ENCODE measurements at places on chromosomes 7 and 10.

DNA sequence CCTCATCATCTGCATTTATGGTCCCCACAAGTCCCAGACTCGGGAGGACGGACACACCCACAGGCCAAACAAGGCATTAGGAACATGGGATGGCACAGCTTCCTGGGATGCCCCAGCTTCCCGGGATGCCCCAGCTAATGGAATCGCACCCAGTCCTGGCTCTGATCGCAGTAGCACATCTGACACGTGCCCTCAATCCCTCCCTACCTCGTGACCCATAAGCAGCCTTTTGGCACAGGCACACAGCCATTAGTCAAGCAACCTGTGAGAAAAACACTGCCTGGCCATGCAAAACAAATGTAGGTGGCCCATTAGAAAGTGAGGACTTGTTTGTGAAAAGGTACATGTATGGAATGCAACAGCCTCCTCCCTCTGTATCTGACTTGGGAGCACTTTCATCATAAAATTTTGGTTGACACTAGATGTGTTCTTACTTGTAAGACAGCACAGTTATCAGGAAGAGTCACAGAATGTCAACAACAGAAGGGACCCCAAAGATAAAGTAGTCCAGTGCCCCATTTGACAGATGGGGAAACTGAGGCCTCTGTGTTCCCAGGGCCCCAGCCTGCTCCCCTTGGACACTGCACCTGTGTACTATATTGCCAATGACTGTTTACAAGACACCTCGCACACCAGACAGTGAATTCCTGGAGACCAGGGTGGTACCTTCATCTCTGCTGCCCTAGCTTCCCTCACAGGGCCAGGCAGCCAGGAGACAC, 34.4 kb downstream of the DLG5 start:
- DNase-seq, result no peak

DNA sequence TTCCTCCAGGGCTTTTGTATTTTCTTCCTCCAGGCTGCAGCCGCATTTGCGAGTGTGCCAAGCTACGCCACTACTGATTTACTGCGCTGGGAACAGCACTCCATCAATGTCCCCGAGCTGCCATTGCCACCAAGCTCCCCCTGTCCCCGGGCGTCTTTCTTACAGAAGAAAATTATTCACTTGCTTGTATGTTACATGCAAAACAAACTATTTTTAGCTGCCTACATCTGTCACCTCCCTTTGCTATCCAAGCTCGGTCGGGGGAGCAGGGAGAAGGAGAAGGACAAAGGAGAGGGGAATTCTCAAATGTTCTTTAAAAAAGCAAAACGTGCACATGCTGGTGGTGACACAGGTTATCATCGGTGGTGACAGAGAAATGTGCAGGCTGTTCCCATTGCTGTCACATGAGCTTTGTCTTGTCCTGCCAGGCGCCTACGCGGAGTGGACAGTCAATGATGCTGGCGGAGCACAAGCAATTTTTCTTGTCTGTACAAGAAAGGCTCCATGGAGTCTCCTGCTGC, 93.1 kb downstream of the ADARB2 start:
- no peak for DNase-seq

DNA sequence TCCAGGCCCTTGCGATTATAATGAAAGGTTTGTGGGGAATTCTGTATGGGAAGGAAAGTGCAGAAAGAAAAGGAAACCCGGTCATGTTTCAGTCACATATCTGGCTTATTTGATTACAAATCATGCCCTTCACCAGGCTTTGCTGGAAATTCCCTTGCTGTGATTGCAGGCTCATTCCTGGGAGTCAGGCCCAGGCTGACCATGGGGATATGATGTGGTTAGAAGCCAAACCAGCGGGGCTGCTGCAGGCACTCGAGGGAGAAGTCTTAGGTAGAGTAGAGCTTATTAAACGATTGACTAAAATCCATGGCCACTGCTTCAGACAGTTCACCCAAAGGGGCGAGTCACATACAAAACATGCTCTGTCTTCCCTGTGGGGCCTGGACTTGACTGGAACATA, 16.2 kb downstream of the PKD1L1 start:
- no peak for DNase-seq

DNA sequence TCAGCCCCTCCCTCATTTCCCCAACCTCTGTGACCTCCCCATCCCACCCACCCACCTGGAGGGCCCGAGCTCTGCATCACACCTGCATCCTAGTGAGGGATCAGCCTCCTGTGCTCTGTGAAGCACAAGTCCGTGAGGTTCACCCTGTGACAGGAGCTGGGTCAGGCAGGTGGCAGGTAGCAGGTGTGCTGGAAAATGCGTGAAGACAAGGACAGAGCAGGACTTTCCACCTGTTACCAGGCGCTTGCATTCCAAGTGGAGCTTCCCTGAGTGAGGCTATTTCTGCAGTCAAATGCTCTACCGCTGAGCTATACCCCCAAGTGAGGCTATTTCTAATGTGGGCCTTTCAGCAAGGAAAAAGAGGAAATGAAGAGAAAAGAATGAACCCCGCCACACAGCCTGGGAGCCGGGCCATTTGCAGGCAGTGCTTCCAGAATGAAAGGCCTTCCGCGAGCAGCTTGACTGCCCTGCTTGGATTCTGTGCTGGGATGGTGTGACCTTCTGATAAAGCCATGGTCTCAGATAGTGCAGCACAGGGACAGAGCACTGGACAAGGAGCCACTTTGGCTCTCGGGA, 13.3 kb upstream of the CPXM2 start:
- DNase-seq, result no peak

DNA sequence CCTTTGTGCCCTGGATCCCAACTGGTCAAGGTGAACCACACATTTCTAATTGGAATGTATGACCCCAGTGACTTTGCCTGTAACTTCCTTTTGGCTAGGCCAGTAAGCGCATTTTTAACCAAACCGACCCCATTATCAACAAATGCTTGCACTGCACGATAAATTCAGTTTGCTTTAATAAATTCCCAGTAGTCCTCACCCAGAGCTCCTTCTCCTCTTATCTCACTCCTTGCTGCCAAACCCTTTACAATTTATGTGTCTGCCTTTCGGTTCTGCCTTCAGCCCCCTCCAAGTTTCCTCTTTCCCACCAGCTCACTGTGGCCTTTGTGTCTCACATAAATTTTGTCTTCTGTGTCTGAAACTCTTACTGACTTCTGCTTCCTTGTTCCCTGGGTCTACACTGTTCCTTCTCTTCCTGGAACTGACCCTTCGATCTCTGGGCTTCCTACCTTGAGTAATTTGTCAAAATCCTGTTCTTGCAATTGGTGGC, 59.0 kb downstream of the TBXAS1 start:
- DNase-seq, result no peak

DNA sequence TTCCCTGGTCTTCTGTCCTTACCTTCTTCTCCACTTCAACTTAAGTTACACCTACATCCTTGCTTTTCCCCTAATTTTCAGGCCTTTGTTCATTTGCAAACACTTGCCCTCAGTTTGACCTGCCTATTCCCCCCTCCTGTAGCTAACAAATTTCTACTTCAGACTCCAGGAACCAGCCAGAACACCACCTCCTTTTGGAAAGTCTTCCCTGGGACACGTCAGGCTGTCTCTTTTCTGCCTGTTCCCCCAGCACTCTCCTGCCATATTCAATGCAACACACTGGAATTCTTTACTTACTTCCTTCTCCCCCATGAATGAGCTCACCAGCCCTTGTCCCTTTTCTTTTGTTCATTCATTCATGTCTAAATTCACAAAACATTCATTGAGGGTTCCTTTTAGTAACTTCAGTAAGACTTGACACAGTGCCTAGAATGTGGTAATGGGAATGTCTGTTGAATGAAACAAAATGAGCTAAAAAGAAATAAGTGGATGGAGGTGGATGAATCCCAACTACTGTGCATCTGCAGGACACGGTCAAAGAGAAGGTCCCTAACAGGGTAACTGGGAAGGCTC, 478.0 kb downstream of the KCNMA1 start:
- DNase-seq, result no peak

- DNase-seq, result no peak
Measured at GRCh38 chr7:95330204-95330960, 6.0 kb upstream of the PON1 start.

DNA sequence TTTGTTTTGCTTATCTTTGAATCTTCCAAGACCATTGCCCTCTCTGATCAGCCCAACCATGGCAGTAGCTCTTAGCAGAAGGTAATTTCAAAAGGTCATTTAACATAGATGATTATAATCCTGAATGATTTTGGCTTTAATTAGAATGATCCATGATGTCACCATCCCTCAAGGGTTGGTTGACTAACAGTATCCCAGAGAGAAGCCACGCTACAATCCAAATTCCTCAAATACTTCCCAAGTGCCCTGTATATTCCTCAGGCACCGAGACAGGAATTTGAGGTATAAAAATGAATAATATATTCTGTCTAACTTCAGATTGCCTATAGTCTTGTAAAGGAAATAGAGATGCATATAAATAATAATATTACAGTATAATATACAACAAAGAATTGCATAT, 42.1 kb upstream of the TMEM196 start:
- no peak for DNase-seq

DNA sequence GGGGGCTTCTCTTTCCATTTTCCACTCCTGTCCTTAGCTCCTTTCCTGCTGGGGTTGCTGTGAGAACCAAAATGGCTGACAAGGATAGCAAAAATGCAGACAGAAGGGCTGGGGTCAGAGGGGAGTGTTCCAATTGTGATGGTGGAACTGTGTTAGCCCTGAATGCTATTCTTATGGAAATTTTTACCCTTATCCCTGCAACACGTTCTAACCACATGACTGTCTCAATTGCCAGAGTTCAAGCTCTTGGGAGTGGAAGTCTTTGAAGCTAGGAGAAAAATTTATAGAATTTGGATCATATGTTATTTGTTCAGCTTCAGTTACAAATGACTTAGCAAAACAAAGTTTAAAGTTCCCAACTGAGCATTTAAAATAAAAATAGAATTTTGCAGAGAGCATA, 134.1 kb downstream of the ADCYAP1R1 start:
- DNase-seq, result no peak

GRCh38 chr7:151083824-151084160, 499 bp upstream of the TMUB1 start:
- no peak for DNase-seq

DNA sequence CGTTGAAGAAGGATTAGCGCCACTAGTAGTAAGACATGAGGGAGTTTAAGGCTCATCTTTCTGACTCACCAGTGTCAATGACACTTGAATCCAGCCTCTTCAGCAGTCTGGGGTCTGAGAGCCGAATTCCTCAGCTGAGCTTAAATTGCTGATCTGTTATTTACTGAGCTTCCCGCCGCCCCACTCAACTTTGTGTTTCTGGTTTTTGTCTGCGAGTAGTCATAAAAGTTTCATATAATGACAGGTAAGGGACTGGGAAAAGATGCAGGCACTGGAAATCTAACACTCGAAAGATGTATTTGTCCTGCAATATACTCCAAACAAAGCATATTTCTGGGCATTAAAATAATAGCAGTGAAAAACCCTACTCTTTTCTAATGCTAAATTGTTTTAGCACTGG, 51.2 kb upstream of the RELN start:
- no peak for DNase-seq

GRCh38 chr7:36141850-36142249, 11.2 kb upstream of the EEPD1 start:
- DNase-seq, result no peak

DNA sequence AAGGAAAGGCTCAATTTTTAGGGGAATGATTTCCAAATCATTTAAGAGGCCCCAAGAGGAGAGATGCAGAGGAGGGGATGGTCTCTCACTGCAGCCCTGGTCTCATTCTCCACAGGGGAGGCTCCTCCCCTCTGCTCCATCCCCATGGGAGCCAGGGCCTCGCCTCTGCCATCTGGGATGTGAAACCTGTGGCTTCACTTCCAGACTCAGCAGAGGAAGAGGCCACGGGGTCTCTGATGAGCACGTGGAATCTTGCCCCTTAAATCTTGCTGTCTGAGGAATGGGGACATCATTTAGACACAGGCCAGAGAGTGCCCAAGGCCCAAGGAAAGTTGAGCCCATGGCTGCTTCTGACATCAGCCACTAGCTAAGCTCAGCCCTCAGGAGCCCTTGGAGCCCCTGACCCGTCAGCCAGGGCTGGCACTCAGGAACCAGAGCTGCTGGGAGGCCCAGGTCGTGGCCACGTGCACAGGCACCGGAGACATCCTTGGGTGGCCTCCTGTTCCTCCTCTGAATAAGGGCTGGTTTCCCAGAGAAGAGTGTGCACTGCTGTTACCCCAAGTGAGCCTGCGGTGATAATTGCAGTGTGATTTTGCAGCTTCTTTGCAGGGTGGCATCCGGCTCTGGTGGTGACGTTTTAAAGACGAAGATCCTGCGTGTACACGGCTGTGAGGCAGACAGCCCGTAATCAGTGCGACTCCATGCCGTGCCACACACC, 50.5 kb downstream of the VIPR2 start:
- DNase-seq, result no peak

GRCh38 chr10:48462482-48463020, 142.3 kb downstream of the ARHGAP22 start:
- no peak for DNase-seq

DNA sequence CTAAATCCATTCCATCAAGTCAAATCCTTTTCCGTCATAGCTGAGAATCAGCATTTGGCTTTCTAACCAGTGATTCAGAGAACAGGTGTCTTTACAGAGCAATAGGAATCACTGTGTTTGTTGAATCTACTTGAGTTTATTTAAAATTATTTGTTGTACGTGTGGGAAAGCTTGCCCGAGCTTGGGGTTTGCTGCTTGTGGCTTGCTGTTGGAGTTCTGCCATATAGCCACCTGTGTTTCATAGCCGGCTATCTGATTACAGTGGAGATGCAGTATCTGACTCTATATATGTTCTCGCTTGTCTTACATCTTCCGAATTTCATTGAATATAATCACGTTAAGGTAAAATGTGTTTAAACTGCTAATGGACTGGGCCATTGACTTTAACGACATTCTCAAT, 274.3 kb upstream of the MKI67 start:
- DNase-seq, result no peak

DNA sequence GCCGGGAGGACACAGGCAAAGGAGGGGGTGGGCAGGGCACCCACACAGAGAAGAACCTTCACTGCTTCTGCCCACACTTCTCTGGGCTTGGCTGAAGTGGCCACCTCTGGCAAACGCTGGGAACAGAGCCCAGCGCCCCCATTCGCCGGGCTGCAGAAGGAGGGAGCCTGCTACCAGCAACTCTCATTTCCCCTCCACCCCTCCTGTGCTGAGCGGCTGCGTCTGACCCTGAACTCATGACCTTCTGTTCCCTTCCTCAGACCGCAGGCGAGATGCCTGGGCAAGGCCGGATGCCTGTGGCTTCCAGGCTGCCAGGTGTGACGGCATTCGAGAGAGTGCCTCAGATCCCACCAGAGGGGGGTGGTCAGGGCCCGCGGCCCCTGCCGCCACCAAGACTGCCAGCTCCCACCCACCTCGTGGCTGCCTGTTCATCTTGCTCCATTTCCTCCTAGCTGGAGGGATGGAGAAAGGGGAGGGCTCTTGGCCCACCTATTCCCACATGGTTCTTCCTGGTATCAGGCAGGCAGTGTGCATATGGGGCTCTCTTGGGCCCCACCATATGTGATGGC, 19.8 kb downstream of the DNAJB12 start:
- DNase-seq, result peak; percentile 90

- DNase-seq, result no peak
Measured at GRCh38 chr10:77770081-77770867, 132.7 kb upstream of the KCNMA1 start.

DNA sequence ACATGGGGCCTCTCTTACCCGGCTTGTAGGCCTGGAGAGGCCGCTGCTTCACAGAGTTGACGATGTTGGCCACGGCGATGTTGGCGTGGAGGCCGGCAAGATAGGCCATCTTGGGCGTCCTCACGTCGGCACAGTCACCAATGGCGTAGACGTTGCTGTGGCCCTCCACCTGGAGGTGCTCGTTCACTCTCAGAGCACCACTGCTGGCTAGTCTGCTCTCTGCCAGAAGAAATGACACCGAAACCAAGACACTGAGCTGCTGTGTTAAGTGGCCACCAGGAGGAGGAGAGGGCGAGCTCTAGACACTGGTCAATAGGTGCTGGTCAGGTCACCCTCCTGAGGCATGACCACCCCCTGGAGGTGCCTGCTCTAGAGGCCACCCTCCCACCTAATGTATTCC, 17.7 kb downstream of the AIFM2 start:
- DNase-seq, result no peak

All from effector memory CD8-positive, alpha-beta T cell (primary cell).